Suppressor macrophage treated with lipopolysaccharide for 4 hours (primary cell): ENCODE measurements at places on chromosomes 5 and 9.

GRCh38 chr9:132590318-132591182 lies 8.1 kb downstream of the BARHL1 start:
- DNase-seq, result no peak

DNA sequence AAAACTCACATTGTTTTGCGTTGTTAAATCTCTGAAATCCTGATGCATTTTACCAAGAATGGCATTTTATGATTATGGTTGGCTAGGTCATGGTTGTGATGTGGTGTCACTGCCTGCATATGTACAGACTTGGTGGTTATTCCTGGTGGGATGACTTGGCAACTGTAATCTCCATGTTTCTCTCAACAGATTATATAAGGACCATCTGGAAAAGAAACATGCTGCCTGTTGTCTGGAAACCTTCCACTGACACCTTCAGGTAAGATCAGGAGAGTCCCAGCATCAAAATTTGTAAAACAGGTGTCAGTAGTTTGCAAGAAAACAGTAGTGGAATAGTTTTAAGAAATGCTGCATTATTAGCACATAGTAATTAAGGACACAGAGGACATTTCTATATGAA lies 3.0 kb upstream of the ACER2 start:
- no peak for DNase-seq

- DNase-seq, result no peak
Observed at GRCh38 chr9:10104774-10105173, 508.0 kb downstream of the PTPRD start.

DNA sequence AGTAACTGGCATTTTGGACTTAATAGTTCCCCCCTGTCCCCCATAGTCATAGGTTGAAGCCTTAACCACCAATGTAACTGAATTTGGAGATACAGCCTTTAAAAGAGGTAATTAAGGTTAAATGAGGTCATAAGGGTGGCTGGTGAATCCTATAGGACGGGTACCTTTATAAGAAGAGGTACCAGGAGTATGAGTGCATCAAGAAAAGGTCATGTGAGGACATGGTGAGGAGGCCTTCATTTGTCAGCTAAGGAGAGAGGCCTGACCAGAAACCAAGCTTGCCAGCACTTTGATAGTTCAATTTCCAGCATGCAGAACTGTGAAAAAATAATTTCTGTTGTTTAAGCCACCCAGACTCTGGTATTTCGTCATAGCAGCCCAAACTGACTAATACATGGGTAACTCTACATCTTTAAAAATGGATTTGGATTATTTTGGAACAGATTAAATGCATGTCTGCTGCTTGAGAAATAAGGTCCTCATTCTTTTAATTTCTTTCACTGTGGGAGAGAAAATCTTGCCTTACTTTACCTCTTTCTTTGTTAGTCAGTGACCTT lies 9.7 kb downstream of the RASA1 start:
- peak; percentile 30 for DNase-seq

GRCh38 chr9:92276331-92277032 lies 17.0 kb downstream of the IARS1 start:
- no peak for DNase-seq

DNA sequence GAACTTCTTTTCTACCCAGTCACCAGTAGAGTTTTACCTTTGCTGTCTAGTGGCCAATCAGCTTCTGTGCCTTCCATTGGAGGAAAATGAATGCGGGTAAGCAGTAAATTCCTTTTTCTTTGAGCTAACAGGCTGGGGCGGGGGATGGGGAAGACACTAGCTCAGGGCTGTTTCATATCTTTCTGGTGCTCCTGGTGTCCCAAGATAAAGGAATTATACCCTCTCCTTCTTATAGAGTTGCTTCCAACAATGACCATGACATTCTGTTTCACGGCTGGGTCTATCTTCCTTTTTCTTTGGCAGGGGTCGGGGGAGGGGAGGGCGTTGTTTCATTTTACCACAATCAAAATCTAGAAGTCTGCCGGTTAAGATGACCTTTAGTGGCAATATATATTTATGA lies 51.2 kb upstream of the RPS23 start:
- no peak for DNase-seq
